ENCODE measurements at places on chromosomes 4 and X.

- DNase-seq = no peak
Measured at GRCh38 chrX:107629540-107629909, 1.2 kb downstream of the PRPS1 start.

DNA sequence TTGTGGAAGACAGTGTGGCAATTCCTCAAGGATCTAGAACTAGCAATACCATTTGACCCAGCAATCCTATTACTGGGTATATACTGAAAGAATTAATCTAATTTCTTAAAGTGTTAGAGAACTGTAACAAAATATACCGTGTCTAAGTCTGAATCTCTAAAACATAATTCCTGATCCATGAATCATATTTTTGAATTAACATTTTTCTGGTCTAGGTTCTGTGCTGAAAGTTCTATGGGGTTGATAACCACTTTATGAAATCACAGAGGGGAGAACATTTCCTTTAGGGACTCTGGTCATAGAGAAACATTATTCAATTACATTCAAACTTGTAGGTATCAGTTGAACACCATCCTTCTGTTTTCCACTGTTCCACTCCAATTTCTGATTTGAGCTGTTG lies 91.9 kb upstream of the ETNPPL start:
- DNase-seq = no peak

DNA sequence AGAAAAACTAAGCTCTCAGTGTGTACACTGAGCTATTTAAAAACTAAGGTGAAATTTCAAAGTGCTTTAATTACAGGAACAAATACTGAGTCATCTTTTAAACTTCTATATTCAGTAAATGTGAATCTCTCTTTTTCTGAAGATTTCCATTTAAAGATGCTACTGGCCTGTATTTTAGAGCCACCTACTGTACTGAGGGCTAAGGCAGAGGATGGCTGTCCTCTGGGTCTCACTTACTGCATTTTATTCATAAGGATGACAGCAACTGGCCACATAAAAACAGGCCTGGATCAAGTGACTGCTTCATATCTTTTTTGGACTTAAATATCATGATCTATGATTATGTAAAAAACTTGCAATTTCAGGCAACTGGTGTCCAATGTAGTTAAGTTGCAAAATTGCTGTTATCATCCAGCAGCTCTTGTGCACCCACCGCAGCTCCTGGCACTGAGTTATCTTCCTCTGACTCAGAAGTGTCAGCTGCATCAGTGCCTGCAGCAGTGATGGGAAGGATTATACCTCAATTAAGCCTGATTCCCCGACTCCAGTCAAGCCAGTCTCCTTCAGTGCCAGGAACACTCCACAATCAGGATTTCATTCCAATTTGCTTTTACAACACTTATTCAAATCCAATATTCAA lies 1073.7 kb downstream of the PDHA2 start:
- no peak for DNase-seq

GRCh38 chrX:121570072-121570841 lies 522.8 kb downstream of the GLUD2 start:
- no peak for DNase-seq

DNA sequence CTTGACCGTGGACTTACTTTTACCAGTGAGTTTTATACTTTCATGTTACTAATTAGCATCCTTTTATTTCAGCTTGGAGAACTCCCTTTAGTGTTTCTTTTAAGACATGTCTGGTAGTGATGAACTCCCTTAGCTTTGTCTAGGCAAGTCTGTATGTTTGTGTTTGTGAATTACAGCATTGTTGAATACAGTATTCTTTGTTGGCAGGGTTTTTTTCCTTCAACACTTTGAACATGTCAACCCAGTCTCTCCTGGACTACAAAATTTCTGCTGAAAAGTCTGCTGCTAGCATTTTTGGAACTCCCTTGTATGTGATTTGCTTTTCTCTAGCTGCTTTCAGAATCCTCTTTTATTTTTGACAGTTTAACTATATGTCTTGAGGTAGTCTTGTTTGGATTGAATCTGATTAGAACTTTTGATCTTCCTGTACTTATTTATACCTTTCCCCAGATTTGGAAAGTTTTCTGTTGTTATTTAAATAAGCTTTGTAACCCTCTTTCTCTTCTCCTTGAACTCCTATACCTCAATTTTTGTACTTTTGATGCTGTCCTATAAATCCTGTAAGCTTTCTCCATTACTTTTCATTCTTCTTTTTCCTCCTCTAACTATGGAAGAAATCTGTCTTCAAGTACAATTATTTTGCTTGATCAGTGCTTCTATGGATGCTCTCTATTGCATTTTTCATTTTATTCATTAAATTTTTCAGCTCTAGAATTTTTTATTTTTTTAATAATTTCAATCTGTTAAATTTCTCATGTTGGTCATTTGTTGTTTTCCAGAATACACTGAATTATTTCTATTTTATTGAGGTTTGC lies 14.1 kb downstream of the PAPSS1 start:
- no peak for DNase-seq

GRCh38 chr4:145772347-145772746 lies 92.4 kb downstream of the C4orf51 start:
- no peak for DNase-seq

GRCh38 chr4:5399790-5400421 lies 308.5 kb downstream of the EVC2 start:
- DNase-seq = peak; percentile 15

DNA sequence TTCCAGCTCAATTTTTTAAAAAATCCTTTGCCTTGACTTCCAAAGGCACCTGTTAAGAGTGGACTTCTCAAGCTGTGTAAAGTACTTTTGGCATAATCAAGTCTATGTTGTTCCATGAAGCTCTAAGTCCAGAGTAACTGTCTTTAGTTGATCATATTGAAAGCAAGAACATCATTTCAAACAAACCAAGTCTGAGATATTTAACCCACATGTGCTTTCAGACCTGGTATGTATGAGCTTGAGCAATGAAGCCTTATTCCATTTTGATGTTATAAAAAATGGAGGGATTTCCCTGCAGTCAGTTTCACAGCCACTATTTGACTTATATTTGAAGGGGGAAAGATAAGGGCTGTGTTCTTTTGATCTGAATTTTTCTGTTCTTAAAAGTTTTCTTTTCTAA lies 23.7 kb upstream of the EOLA2 start:
- no peak for DNase-seq

- no peak for DNase-seq
Measured at GRCh38 chr4:186081202-186081807, 12.3 kb downstream of the TLR3 start.

DNA sequence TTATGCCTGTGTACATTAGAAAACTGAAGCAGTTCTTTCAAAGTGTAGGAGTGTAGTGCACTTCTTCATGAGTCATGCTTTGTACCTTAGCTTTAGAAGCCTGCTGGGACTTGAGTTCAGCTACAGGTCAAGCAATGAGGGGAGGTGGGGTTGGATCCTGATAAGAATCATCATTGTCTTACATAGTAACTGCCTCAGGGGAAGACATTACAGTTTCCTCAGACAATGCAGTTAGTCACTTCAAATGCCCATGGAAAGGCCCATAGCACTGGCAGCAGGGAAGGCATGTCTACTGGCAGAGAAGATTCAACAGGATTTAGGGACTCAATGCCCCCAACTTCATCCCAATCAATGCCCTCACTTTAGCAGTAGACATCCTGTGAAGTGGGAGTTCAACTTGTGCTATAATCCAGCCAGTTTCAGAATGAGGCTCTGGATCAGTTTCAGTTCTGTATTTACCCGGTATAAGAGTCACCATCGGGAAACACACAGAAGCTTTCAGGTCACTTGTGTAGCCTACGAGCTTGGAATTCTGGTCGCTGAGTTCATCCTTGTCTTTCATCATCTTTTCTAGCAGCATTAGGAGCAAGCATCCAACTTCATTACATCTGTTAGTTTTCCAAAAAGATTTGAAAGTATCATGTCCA lies 1216.5 kb downstream of the RAPGEF2 start:
- DNase-seq = peak; percentile 2

DNA sequence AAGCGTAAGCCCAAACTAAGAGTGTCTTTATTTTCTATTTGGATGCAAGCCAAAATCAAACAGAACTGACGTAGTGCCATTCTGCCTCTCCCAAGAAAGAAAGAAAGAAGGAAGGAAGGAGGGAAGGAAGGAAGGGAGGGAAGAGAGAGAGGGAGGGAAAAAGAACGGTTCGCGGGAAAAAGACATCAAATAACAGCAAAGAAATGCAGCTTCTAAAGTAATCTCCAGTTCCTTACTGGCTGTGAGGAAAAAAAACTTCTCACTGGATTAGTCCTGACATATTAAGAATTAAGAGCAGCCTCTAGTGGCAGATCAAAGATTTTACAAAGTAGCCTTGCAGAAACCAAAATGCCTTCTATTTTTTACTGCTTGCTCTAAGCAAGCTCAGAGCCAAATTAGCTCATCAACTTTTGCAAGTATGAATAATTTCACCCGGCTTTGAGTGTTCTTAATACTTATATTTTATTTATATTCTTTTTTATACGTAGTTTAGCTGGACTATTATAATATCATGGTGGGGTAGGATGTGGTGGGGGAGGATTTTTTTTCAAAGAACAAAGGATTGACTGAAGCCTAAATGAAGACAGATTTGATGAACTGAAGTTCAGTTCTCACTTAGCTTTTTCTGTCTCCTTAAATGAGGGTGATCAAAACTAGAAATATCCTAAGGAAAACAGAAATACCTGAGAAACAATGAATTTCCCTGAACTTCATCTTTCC lies 36.6 kb downstream of the PITX2 start:
- no peak for DNase-seq

DNA sequence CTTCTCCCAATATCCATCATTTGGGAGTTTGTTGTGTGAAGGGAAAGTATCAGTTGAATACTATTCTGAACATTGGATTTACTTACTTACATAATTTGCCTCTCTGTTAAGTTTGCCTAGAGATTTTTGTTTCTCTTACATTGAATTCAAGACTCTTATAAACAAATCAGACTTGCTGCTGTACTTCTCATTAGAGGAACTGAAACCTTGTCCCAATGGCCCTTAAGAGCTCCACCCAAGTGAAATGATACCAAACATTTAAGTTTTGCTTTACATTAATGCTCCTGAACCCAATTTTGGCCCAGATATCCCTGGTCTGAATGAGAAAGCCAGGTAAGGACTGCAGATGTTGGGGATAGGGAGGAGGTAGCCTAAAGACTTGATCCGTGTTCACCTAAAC lies 32.0 kb downstream of the HAND2 start:
- DNase-seq = no peak

GRCh38 chr4:68271851-68272357 lies 26.4 kb upstream of the TMPRSS11B start:
- peak; percentile 22 for DNase-seq

DNA sequence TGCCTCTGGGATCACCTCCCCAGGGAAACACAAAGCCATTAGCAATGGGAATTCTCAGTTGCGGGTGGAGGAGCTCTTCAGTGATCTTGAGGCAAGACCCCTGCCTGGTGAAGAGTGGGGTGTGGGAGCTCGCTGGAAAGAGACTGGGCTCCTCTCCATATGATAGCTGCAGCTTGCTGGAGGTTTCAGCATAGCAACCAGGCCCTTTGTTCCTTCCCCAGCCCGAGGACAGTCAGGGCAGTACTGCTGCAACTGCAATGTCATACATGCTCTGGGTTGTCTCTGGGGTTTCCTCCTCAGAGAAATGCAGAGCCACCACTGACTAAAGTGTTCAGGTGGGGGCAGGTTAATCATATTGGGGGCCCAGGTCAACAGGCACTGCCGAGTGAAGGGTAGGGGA lies 81.3 kb downstream of the ARHGAP24 start:
- no peak for DNase-seq

DNA sequence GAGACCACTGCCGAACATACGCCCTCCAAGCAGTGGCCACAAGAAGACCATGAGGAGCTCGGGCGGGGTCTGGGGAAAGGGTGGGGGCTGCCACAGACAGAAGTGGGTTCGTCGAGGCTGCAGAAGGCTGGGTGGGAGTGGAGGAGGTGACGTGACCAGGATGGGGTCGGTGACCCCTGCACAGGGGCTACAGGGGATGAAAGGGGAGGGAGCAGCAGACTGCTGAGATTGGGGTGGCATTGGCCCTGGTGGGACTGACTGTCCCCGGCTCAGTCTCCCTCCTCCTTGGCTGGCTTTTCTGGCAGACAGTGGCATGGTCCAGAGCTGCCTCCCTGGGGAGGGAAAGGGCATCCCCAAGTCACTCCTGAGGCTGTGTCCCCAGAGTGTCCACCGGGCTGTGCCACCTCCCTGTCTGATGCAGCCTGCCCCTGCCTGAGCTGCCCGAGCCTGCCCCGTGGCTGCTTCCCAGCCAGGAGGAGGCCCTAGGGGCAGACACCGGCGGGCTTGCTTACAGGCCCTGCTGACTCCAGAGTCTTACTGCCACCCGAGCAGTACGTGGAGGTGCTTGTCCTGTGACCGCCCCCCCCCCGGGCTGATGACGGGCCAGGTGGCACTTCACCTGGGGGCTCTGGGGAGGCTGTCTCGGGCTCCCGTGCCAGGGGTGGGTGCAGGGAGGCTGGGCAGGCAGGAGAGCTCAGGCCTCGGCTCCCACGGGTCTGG lies 7.2 kb downstream of the SH3BP2 start:
- DNase-seq = no peak

DNA sequence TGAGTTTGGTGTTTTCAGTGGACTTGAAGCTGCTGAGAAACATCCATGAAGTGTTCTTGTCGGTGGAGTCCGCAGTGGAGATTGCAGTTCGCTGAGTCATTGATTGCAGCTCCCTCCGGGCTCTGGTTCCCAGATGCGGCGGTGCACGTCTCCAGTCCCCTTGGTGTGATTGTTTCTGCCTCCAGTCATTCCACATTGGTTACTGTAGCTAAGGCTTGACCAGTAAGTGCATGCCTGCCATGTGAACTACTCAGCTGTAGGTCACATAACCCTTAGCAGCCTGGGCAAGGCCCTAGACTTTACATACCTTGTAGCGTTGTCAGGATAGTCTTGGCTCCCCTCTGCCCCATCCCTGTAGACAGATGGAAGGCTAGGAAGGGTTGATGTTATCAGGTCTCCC lies 53.8 kb upstream of the CLCN4 start:
- DNase-seq = no peak

- DNase-seq = no peak
Measured at GRCh38 chr4:114497116-114497515, 101.5 kb upstream of the UGT8 start.

DNA sequence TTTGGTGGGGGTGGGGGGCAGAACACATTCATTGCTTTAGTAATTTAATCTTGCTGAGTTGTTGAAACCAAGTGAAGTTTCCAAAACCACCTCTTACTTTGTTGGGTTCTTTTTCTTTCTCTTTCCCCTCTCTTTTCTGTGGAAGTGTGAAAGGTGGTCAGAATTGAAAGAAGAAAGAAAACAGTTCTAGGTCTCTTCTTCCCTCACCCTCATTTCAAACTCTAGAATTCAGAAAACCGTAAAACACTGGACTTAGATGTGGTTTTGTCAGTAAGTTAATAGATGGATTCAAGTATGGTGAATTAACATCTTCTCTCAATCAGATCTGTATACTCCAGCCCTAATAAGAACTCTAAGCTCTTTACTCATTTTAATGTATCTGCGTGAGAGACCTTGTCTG lies 23.7 kb downstream of the PLP1 start:
- DNase-seq = no peak

DNA sequence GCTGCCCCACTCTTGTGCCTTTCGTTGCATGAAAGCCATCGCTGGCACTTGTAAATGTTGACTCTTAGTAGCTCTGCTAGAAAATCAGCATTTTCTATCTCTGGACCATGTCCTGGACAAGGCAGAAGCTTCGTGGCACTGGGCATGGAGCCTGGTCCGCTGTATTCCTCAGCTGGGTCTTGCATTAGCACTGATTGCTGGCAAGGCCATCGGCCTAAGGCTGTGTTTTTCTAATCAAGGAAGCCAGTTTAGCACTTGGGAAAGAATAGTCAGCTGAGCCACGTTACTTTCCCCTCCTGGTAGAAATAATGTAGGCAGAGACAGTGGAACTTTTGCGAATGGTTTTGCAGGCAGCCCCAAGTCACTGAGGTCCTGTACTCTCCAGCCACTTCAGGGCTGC lies 180.2 kb upstream of the EOLA2 start:
- no peak for DNase-seq

All from CMK (cell line).